ENCODE measurements at places on chromosomes 4 and X. TPM values are rescaled to one million over a fixed set of nuclear protein-coding genes. Genes with fewer than 3 reads are reported as not detected.

Gene CXCL6
- not detected for polyA plus RNA-seq

Gene ADAM29
- polyA plus RNA-seq: 0.09 TPM

Gene SLC26A1
- 5.6 TPM for polyA plus RNA-seq

Gene HPSE
- polyA plus RNA-seq: 1.9 TPM

Gene SRPX2
- polyA plus RNA-seq: 34.1 TPM

Gene FAM53A
- 2.5 TPM for polyA plus RNA-seq

Gene MRPS18C
- polyA plus RNA-seq: 56.1 TPM

Gene ADGRG4
- not detected for polyA plus RNA-seq

Gene CFAP47
- polyA plus RNA-seq: 2.1 TPM

Gene AKAP14
- 0.81 TPM for polyA plus RNA-seq

Gene SMIM31
- polyA plus RNA-seq: 0.34 TPM

Gene PPEF2
- 0.54 TPM for polyA plus RNA-seq

Gene GPC4
- 58.5 TPM for polyA plus RNA-seq

Gene MCF2
- polyA plus RNA-seq: 0.08 TPM

Gene C4orf50
- polyA plus RNA-seq: 0.01 TPM

Gene HS6ST2
- polyA plus RNA-seq: 12.7 TPM

Gene BBS12
- 5.4 TPM for polyA plus RNA-seq

Gene CFP
- polyA plus RNA-seq: 6.3 TPM

Gene TBX22
- polyA plus RNA-seq: not detected

Gene CCDC110
- polyA plus RNA-seq: 2.8 TPM

Gene ARMCX2
- polyA plus RNA-seq: 110 TPM

Gene SHISA3
- 30.4 TPM for polyA plus RNA-seq

Gene GRK4
- 23.0 TPM for polyA plus RNA-seq

Gene CTSO
- polyA plus RNA-seq: 59.3 TPM

Gene ACOX3
- polyA plus RNA-seq: 23.6 TPM

Gene LPAR4
- polyA plus RNA-seq: 7.5 TPM

Gene EDNRA
- 108 TPM for polyA plus RNA-seq

Gene RPA4
- polyA plus RNA-seq: 0.17 TPM

Gene COL4A6
- 17.5 TPM for polyA plus RNA-seq

Gene INTS6L
- 37.9 TPM for polyA plus RNA-seq

Gene CXCL13
- 0.51 TPM for polyA plus RNA-seq

Gene ASB9
- 10.0 TPM for polyA plus RNA-seq

Gene KIT
- 73.1 TPM for polyA plus RNA-seq

Gene DCLK2
- 11.2 TPM for polyA plus RNA-seq

Gene DOK7
- polyA plus RNA-seq: 0.83 TPM

Gene BMPR1B
- polyA plus RNA-seq: 0.97 TPM

Gene RAI2
- polyA plus RNA-seq: 14.9 TPM

Gene TMEM255A
- 1.9 TPM for polyA plus RNA-seq

Gene HPGD
- 103 TPM for polyA plus RNA-seq

Gene ADRA2C
- 0.72 TPM for polyA plus RNA-seq

Gene F8A2
- not detected for polyA plus RNA-seq

Gene KCTD8
- polyA plus RNA-seq: 0.23 TPM

Gene PDE6B
- 18.9 TPM for polyA plus RNA-seq

All from left lung (tissue), 14 donors.